ENCODE measurements at places on chromosomes 13 and 19.

- no peak for DNase-seq
These were observed 221.2 kb downstream of the MAB21L1 start for GRCh38 chr13:35255241-35255640.

DNA sequence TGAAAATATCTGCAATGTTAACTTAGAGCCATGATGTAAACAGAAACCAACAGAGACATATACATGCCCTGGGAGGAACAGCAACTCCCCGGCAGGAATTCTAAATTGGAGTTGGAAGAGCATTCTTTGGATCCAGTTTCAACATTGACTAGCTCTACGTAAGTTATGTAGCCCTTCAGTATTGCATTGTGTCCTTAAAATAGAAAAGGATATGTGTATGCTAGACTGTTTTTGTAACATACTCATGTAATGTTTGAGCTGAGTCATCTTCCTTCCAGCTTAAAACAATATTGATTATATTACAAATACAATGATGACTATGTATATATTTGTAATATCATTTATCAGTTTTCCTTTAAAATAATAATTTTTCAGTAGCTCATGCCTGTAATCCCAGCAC, 1422.2 kb upstream of the PCDH20 start:
- DNase-seq = no peak

GRCh38 chr19:2270157-2270422, 11.9 kb downstream of the PEAK3 start:
- peak; percentile 69 for DNase-seq

DNA sequence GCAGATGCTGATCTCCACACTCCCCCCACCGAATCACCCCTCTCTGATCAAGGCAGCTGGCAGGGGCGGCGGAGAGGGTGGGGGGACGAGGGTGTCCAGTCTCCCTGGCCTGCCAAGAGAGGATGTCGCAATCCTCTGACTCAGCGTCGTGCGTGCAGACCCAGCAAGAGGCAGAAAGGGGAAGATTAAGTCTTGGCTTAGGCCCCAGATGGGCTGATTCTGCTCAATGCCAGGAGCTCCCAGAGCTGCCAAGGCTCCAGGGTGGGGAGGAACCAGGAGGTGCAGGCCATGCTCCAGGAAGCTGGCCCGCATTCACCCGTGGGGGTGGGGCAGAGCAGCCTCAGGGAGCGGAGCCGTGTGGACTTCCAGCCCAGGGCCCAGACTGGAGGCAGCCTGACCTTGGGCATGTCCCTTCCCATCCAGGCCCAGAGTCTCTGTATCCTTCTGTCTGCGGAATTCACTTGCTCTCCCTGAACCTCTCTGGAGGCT, 6.6 kb upstream of the BCL3 start:
- peak; percentile 85 for DNase-seq

DNA sequence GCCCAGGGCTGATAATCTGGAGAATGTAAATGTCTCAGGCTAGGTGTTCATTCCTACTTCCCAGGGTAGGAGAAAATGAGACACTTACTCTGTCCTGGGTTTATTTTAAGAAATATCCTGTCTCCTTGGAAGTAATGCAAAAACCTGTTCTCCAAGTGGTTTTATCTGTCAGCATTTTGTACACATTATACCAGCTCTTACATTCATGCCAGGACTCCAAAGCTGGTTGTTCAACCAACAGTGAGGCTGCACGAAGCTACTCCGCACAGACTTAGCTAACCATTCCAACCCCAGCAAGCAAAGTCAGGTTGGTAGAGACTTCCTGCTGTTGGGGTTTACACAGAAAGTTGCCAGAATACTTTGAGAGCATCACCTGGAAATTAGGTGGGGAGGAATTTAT, 55.6 kb downstream of the SLC7A1 start:
- DNase-seq = no peak

- DNase-seq = no peak
These were observed 422 bp upstream of the ZNF575 start for GRCh38 chr19:43532571-43532961.

DNA sequence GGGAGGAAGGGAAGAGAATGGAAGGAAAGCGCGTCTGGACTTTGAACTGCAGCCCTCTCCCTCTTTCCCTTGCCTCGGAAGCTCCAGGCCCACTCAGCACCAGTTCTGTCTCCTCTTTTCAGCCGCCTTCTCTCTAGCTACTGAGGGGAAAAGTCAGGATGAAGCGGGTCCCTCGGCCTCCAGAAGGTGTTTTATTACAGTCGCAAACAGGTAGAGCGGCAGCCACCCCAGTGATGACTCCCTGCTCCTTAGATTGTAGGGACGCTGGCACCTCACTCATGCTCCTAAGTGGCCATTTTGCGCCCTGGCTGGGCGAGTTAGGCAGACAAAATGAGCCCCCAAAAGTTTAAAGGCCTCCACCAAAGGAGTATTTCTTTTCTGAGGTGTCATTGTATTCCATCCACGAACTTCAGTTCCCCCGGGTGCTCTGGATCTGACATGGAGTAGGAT, 954 bp upstream of the STK24 start:
- DNase-seq = no peak

DNA sequence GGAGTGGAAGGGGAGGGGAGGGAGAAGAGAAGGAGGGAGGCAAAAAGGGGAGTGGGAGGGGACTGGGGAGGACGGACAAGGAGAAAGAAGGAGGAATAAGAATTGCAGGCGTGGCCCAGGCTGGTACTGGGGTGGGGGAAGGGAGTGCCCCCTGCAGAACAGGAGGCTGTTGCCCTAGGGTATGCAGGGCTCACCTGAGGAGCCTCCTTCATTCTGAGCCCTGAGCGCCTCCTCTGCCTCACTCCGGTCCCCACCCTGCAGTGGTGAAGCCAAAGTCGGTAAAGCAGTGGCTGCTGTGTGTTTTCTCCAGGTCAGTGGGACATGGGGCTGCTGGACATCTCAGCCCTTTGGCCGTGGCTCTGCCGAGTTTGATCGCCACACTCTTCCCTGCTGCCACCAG, 9.1 kb upstream of the CDC16 start:
- no peak for DNase-seq

- DNase-seq = no peak
These were observed 39.6 kb downstream of the RAB20 start for GRCh38 chr13:110521946-110522345.

GRCh38 chr13:92938486-92939020, 288.1 kb upstream of the GPC6 start:
- DNase-seq = no peak

DNA sequence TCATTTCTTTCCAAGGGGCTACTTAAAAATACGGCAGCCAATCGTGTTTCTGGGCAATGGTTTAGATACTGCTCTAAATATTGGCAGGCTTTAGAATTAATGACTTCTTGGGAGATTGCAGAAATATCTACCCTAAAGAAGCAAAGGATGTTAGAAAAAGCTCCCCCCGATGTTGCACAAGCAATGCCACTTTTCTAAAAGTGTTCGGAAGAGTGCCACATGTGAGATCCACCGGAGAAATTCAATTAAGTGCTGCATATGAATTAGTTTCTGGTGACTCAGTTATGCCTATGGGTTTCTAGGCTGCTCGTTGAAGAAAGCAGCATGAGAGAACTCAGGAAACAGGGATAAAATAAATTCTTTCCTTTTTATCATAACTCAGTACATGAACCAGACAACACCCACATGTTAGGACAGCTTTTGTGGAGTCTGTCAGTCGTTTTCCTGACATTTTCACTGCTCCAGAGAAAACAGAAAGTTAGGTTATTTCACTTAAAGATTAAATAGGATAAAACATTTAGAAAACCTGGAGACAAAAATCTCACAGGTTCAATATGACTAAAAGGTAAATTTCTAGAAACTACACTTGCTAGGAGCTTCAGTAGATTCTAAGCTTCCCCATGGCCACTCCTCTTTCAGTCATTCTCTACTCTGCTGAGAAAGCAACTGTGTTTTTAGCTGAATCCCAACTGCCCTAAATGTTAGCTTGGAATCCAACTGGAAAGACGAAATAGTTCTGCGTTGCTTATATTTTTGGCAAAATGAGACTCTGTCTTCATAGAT, 244.7 kb downstream of the DCLK1 start:
- no peak for DNase-seq

- DNase-seq = no peak
These were observed 386.0 kb upstream of the ATXN8OS start for GRCh38 chr13:69721631-69722030.

DNA sequence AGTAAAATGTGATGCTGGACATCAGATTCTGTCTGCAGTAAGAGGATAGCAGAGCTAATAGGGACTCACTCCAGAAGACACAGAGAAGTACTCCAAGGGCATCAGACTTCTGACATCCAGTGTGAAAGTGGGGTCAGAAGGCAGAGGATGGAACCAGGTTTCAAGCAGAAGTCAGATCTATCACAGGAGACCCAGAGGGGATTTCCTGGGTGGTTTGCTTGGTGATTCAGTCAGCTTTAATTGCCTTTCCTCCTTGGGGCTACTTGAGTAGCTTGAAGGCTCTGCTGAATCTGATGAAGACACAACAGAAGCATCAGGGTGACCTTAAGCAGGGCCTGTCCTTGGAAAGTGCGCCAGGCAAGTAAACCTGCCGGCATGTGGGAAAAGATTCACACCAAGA, 300.6 kb downstream of the COG6 start:
- DNase-seq = no peak

DNA sequence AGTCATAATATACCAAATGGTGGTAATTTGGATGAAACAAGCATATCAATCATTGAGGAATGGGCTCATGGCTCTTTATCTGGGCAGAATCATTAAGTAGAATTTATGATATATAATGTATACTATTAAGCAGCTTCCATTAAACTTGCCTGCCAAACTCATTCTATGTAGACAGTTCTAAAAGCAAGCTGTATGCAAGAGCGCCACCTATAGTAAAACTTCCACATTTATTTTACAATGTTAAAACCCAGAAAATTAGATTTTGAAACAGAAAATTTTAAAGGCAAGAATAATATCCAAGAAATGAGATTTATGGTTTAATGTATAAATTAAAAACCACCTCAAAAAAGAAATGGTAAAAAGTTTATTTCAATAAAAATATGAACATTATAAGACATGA, 161.5 kb downstream of the MZT1 start:
- no peak for DNase-seq

DNA sequence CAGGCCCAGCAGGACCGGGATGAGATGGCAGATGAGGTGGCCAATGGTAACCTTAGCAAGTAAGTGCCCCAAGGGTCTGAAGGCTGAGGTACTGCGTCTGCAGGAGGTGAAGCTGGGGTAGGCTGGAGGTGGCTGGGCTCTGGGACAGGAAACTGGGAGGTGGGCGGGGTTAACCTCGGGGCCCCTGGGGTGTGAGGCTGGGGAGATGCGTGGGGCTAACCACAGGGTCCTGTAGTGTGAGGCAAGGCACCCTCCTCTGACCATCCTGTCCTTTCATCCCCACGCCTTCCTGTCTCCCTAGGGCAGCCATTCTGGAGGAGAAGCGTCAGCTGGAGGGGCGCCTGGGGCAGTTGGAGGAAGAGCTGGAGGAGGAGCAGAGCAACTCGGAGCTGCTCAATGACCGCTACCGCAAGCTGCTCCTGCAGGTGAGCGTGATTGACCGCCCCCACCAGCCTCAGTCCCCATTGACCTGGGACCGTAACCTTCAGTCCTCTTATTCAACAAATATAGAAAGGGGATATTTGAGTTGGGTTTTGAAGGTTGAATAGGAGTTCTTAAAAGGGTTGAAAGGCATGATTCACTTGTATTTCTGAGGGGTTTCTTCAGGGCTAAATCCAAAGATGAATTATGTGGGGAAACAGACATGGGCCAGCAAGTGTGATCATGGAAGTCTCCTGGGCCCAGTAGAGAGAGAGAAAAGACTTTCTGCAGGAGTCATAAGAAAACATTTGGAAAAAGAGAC, 35.7 kb downstream of the KCNC3 start:
- DNase-seq = no peak

- DNase-seq = no peak
These were observed 6.8 kb downstream of the DCUN1D2 start for GRCh38 chr13:113483504-113484293.

GRCh38 chr19:57682226-57682766, 519 bp downstream of the ZNF551 start:
- DNase-seq = no peak

- no peak for DNase-seq
These were observed 21.8 kb upstream of the NAXD start for GRCh38 chr13:110593430-110594130.

GRCh38 chr13:109135018-109135417, 505.6 kb downstream of the MYO16 start:
- no peak for DNase-seq

GRCh38 chr13:64420181-64420580, 2810.0 kb downstream of the PCDH9 start:
- DNase-seq = no peak

- no peak for DNase-seq
These were observed 36.7 kb upstream of the DOCK9 start for GRCh38 chr13:99014522-99014921.

GRCh38 chr13:40452038-40452666, 214.3 kb downstream of the FOXO1 start:
- DNase-seq = no peak

All from NK-92 treated with Interleukin-12 subunit alpha and Interleukin-12 subunit beta, amount 100 ng/mL, for 24 hours (cell line).